ENCODE measurements at places on chromosomes 3 and 15. TPM values are rescaled to one million over a fixed set of nuclear protein-coding genes. Genes with fewer than 3 reads are reported as not detected.

Gene CPNE9
- polyA plus RNA-seq: 0.13 TPM

Gene MB21D2
- polyA plus RNA-seq: 17.9 TPM

Gene CYP8B1
- 0.82 TPM for polyA plus RNA-seq

Gene ADAMTSL3
- 5.0 TPM for polyA plus RNA-seq

Gene KBTBD12
- polyA plus RNA-seq: 1.6 TPM

Gene DNASE1L3
- polyA plus RNA-seq: 12.0 TPM

Gene MOBP
- polyA plus RNA-seq: 0.11 TPM

Gene STT3B
- polyA plus RNA-seq: 196 TPM

Gene MYZAP
- 8.4 TPM for polyA plus RNA-seq

Gene ARIH1
- 201 TPM for polyA plus RNA-seq

Gene PLIN1
- polyA plus RNA-seq: 0.68 TPM

Gene ZNF80
- not detected for polyA plus RNA-seq

Gene TGM5
- not detected for polyA plus RNA-seq

Gene CPNE4
- 0.44 TPM for polyA plus RNA-seq

- no peak for DNase-seq
These were observed 47.5 kb downstream of the PRTG start for GRCh38 chr15:55695432-55695831.

- DNase-seq: no peak
These were observed 2.3 kb downstream of the XYLB start for GRCh38 chr3:38348903-38349302.

GRCh38 chr3:181808053-181808452 is 96.3 kb downstream of the SOX2 start:
- DNase-seq: no peak

- DNase-seq: no peak
These were observed 660.7 kb upstream of the ADAMTS9 start for GRCh38 chr3:65348398-65348995.

DNA sequence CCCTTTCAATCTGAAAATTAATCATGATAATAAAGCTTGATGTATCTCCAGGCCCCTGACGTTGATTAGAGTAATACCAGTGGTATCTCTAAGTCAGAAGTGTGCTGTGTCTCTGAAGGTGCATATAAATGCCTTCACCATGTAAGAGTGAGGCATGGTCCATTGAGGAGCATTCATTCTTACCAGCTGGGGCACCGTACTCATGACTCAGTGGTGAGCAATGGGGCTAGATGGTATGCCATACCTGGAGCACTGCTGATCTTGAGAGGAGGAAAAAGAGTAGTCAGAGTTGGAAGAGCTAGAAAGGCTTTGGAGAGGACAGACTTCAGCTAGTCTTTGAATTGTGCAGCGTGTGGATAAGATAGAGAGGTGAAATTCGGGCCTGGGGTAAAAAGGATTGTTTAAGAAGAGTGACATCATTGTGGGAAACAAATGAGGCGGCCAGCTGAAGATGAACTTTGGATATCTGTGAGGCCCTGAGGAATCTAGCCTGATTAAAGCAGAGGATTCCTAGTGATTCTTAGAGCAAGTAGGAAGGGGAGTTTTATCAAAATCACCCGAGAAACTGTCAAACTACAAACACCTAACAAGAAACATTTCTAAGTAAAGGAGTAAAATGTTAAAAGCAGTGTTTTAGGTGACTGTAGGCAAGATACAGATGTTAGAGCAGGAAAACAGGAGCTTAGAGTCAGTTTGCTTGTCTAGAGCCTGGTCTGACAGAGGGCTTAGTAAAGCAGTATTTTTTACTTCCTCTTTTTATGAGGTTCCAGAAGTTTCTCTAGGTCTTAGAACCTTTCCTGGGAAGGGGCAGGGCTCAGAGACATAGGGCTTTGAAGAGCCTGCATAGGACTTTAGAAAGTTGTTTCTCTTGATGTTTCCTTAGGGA is 13.6 kb downstream of the TMOD3 start:
- no peak for DNase-seq

DNA sequence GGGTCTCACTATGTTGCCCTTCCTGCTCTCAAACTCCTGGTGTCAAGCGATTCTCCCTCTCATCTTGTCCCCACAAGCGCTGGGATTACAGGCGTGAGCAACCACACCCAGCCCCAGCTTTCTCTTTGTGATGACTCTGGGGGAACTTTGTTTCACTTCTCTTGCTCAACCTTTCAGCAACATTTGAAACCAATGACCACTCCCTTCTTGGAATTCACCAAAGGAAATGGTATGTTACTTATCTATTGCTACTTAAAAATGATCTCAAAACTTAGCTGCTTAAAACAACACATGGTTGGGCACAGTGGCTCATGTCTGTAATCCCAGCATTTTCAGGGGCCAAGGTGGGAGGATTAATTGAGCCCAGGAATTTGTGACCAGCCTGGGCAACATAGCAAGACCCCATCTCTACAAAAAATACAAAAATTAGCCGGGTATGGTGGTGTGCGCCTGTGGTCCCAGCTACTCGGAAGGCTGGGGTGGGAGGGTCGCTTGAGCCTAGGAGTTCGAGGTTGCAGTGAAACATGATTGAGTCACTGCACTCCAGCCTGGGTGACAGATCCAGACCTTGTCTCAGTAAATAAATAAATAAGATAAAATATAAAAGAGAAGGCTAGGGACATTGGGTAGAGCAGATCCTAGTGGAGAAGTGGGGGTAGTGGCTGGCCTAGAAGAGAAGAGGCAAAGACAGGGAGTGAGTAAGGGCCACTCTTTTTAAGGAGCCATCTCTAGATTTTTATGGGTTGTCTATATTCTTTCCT is 10.3 kb upstream of the COPG1 start:
- no peak for DNase-seq

DNA sequence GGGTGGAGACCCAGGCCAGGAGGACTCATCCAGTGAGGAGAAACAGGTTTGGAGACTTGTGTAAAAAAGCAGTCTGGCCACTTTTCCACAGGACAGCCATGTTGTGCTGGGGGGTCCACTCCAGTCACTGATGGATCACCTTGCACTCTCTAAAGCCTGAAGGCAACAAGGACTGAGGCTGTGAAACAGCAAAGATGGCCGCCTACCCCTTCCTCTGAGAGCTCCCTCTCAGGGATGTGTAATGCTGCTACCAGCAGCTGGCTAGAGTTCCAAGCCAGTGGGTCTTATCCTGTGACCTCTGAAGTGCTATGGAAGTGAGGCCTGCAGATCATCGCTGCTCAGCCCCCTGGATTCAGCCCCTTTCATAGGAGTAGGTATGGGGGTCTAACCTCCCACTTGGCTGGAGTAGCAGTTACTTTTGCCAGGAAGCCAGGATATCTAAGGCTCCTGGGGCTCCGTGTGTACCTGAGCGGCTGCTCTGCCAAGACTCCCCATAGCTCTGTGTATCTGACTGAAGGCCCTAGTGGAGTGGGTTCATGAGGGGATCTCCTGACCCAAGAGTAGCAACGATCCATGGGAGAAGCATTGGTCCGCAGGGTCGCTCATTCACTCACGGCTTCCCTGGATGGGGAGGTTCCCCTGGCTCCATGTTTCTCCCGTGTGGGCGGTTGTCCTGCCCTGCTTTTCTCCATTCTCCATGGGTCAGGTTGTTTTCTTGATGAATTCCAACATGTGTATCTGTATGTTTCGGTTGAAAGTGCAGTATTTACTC is 69.9 kb upstream of the TNFSF10 start:
- DNase-seq: no peak

DNA sequence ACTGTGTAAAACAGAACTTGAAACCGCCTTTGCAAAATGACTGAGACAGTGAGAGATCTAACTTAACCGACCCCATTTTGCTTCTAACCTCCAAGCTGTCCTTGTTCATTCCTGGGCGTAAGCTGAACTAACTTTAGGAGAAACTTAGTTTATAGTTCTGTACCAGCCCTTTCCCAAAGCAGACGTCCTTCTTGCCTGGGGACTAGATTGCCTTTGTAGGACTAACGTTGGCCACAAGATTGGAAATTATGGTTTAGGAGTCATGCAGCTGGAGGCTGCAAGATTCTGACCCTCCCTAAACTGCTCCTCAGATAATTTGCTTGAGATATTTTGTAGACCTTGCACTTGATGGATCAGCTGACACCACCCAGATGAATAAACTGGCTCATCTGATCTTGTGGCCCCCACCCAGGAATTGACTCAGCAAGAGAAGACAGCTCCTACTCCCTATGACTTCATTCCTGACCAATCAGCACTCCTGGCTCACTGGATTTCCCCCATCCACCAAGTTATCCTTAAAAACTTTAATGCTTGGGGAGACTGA is 219.9 kb upstream of the PROK2 start:
- no peak for DNase-seq

DNA sequence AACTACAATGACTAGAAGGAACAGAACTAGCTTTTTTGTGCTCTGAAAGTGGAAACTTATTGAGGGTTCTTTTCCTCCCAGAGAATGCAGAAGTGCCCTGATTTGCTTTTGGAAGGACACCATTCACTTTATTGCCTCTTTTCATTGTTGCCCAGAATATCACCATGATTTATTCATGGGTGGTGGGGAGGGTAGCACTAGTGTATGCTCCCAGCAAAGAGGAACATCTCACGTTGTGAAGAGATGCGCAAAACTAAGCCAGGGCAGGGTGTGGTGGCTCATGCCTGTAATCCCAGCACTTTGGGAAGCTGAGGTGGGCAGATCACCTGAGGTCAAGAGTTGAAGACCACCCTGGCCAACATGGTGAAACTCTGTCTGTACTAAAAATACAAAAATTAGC is 31.4 kb downstream of the FLNB start:
- no peak for DNase-seq

DNA sequence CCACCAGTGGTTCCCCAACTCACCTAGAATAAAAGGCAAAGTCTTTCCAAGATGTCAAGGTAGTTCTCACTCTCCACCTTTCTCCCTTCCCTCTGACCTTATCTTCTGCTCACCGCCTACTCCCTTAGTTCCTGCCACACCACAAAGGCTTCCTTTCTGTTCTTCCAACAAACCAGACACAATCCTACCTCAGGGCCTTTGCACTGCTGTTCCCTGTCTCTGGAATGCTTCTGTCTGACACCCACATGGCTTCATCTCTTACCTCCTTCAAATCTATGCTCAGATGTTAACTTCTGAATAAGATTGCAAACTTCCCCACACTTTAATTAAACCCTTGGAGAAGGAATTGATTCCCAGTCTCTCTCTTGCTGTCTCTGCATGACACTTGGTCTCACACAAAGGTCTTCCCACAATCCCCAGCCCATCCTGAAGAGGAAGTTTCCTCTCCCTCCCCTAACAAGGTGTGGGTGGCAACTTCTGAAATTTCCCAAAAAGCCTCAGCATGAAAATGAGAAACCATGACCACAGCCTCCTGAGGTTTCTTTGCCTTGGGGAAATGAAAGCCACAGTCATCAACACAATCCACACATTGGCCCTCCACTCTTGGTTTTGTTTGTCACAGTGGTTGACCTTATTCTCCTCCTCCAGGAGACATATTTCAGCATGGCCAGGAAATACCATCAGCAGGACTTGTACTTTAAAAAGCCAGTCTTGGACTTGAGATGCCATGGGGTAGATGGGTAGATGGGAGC is 3.0 kb upstream of the RYK start:
- no peak for DNase-seq

- DNase-seq: peak; percentile 69
These were observed 28.0 kb upstream of the LACTB start for GRCh38 chr15:63093486-63094205.

- DNase-seq: no peak
These were observed 4.1 kb upstream of the THRB start for GRCh38 chr3:24498796-24499195.

GRCh38 chr15:80783260-80783659 is 4.1 kb downstream of the CEMIP start:
- no peak for DNase-seq

DNA sequence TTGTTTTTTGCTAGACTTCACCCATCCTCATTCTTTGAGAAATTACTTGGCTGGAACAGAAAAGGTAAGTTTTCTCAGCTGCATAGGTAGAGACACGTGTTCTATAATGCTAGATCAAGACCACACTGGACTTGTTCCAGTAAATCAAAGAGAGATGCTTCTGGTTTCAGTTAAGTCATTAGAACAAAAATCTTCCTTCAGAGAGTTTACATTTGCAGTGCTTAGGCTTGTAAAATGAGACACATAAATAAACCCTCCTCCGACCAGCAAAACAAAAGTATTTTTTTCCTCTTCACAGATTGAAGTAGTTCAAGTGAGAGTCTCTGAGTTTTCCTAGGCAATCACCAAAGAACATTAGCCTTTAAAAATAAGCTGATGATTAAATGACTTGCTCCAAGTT is 87.3 kb upstream of the PROK2 start:
- DNase-seq: no peak

DNA sequence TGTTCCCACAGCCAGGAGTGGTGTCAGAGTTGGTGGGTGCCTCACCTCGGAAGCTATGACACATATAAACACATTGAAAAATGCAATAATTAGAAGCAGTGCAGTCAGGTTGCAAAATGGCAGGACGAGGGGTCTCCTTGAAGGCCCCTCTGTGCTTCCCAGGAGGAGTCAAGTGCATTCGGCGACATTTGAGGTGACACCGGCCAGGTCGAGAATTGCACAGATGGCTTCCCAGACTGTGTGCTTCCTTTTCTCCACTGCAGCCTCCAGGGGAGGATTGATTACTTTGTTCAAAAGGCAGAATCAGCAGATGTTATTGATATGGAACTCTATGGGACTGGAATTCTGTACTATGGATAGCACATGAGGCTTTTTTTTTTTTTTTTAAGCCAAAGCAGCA is 163.2 kb downstream of the MINAR1 start:
- DNase-seq: no peak

- DNase-seq: no peak
These were observed 79.0 kb downstream of the EPHA3 start for GRCh38 chr3:89186456-89186855.

- DNase-seq: no peak
These were observed 27.2 kb upstream of the STT3B start for GRCh38 chr3:31505371-31506048.

DNA sequence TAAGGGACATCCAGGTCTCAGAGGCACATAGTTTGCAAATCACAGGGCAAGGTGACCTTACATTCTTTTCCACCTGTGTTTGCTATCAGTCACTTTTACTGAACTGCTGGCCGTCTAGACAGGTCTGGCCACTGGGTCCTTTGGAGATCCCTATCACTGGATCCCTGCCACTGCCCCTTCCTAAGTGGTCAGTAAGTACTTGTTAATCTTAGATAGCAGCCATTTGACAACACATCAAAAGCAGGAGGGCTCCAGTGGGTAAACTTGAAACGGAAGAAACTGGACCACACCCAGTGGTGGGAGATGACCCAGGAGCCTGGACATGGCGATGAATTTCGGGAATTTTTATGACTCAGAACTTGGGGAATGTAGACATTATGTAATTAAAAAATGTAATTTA is 28.9 kb upstream of the RASGRP1 start:
- DNase-seq: no peak

DNA sequence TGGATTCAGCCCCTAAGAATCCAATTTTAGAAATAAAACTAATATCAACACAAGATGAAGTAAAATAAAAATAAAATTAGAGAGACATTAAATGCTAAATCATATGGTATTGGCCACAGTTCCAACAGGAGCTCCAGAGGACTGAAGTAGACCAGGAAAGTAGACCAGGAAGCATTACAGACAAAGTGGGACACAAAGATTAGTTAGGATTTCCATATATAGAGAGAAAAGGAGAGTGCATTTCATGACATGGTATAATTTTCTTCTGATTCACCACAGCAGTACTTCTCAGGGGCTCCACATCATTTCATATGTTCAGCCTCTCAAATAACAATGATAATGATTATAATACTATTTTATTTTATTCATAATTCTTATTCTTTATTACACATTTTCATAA is 18.3 kb downstream of the FGF7 start:
- no peak for DNase-seq
